ENCODE measurements at places on chromosomes 5 and 9.

DNA sequence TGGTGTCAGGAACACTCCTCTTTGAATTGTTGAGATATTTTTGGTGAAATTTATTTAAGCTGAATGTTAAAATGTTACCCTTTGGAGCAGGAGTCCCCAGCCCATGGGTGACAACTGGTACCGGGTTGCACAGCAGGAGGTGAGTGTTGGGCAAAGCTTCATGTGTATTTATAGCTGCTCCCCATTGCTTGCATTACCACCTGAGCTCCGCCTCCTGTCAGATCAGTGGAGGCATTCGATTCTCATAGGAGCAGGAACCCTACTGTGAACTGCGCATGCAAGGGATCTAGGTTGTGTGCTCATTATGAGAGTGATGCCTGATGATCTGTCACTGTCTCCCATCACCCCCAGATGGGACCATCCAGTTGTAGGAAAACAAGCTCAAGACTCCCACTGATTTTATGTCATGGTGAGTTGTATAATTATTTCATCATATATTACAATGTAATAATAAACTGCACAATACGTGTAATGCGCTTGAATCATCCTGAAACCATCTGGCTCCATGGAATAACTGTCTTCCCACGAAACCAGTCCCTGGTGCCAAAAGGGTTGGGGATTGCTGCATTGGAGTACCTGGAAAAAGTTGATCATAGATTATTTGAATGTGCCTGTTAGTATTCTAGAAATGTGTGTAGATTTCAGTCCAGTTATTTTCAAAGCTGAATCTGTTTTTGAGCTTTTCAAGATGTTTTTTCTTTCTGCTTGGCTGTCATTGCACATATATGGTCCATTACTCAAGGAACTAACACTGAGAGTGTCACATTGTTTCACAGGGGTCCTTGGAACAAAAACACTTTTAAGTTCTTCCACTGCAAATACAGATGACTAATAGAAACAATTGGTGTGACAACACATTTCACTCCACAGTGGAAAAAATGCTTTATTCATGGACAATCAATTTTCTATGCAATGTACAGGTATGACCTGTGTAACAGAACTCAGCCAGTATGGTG, 104.6 kb upstream of the TNFAIP8 start:
- DNase-seq = no peak

DNA sequence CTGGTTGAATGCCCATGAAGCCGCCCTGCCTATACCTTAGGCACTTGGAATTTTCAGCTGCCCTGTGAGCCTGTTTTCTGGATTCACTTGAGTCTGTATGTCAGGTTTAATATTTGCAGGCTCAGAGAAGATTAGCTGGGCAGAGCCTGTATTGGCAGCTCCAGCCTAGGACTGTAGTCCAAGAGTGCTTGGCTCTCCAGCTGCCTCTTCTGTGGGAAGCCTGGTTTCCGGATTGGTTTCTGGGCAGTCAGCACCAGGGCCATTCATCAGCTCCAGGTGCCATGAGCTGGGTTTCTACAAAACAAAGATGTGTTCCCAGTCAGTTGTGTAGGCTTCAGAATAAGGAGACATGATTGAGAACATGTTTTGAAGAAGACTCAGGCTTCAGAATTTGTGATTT, 90.1 kb downstream of the ARHGAP26 start:
- no peak for DNase-seq

- DNase-seq = no peak
Measured at GRCh38 chr5:124279146-124279876, 467.1 kb downstream of the ZNF608 start.

GRCh38 chr5:89595056-89595455, 712.1 kb upstream of the MEF2C start:
- no peak for DNase-seq

- no peak for DNase-seq
Measured at GRCh38 chr5:120509053-120509452, 45.0 kb downstream of the PRR16 start.

DNA sequence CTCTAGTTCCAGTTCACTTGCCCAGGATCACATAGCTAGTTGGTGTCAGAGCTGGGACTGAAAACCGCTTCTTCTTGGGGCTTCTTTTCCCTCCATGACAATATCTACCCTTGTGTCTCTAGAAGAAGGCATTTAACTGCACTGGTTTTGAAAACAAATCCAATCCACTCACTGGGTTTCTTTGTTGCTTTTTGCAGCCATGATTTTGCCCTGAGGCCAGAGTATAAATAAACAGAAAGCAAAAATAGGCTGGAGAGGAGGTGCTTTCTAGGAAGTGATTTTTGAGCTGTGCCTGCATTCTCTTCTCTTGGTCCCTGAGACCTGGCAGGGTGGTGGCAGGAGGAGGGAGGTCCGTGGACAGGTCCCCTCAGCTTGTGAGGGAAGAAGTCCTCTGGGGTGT, 6.9 kb upstream of the TRIO start:
- no peak for DNase-seq
